Skin of body (tissue), 3 donors: ENCODE measurements at places on chromosomes 11 and 22. TPM values are rescaled to one million over a fixed set of nuclear protein-coding genes. Genes with fewer than 3 reads are reported as not detected.

CYB561A3 gene
- total RNA-seq: 13.4 TPM

CCND1 gene
- 83.8 TPM for total RNA-seq

ARVCF gene
- total RNA-seq: 15.1 TPM

GGT1 gene
- 2.5 TPM for total RNA-seq

PHLDB1 gene
- total RNA-seq: 74.3 TPM

TMEM86A gene
- total RNA-seq: 4.0 TPM

KDM4D gene
- total RNA-seq: 0.59 TPM

CD3G gene
- total RNA-seq: 0.10 TPM

CAPRIN1 gene
- 162 TPM for total RNA-seq

PDGFB gene
- total RNA-seq: 10.9 TPM

UQCR10 gene
- total RNA-seq: 52.8 TPM

FZD4 gene
- total RNA-seq: 41.4 TPM

GRK3 gene
- 19.2 TPM for total RNA-seq

OR51B4 gene
- not detected for total RNA-seq

ADM gene
- 44.3 TPM for total RNA-seq

KCNJ11 gene
- total RNA-seq: 4.6 TPM

CYTH4 gene
- total RNA-seq: 13.2 TPM

OTUB1 gene
- 29.2 TPM for total RNA-seq

OR52I2 gene
- not detected for total RNA-seq

NRGN gene
- total RNA-seq: 0.39 TPM

DDI1 gene
- total RNA-seq: not detected

DNAL4 gene
- 9.5 TPM for total RNA-seq

SORL1 gene
- 25.3 TPM for total RNA-seq

BATF2 gene
- 0.20 TPM for total RNA-seq

OR8G5 gene
- total RNA-seq: not detected

ADM2 gene
- total RNA-seq: 0.39 TPM

APOBEC3A gene
- total RNA-seq: 12.6 TPM

DYNC2H1 gene
- 51.6 TPM for total RNA-seq

BBS1 gene
- total RNA-seq: 25.0 TPM

RPS19BP1 gene
- 31.1 TPM for total RNA-seq

CDKN1C gene
- 53.0 TPM for total RNA-seq

APOL2 gene
- 21.6 TPM for total RNA-seq

CSTPP1 gene
- total RNA-seq: 20.7 TPM

SHISAL1 gene
- total RNA-seq: 0.99 TPM

GPR83 gene
- total RNA-seq: 0.10 TPM

SLC25A1 gene
- total RNA-seq: 36.7 TPM
